ENCODE measurements at places on chromosomes 5 and 9.

GRCh38 chr9:89929673-89930480 is 325.1 kb downstream of the GADD45G start:
- no peak for DNase-seq

GRCh38 chr5:177300236-177300880 is 3.2 kb downstream of the RAB24 start:
- DNase-seq = peak; percentile 46

- no peak for DNase-seq
Observed at GRCh38 chr5:124962735-124963134, 216.3 kb upstream of the ZNF608 start.

DNA sequence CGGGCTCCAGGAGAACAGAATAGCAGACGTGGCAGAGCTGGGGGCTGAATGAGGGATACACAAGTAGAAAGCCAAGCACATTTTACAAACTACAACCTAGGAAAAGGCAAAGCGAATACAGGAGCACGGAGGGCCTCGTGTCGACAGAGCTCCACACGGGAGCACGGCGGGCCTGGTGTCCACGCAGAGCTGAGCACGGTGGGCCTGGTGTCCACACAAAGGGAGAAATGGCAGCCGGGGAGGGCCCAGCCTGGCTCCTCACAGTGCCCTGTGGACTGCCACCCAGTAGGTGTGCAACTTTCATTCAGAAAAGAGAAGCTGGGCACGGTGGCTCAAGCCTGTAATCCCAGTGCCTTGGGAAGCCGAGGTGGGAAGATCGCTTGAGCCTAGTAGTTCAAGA is 3.4 kb upstream of the INPP5E start:
- no peak for DNase-seq

- DNase-seq = no peak
Observed at GRCh38 chr9:137115394-137116026, 977 bp upstream of the DPP7 start.

GRCh38 chr5:8844847-8845246 is 701.0 kb downstream of the SEMA5A start:
- DNase-seq = no peak

- peak; percentile 42 for DNase-seq
Observed at GRCh38 chr5:157670662-157671591, at the start of gene C5orf52. Gene C5orf52 (plus strand): TSS chr5:157671533. CDS start chr5:157671615, 82 bp downstream.

DNA sequence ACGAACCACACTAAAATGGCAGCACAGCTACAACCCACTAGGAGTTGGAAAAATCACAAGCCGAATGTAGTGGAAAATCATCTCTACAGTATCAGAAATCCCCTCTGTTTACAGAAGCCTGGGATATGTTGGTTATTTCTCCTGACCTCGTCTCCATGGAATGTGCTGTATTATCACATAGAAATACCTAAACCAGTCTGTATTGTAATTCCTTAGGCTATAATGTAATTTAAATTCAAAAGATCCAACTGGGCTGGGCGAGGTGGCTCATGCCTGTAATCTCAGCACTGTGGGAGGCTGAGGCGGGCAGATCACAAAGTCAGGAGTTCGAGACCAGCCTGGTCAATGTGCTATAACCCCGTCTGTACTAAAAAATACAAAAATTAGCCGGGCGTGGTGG is 244.8 kb upstream of the MPDZ start:
- DNase-seq = no peak

DNA sequence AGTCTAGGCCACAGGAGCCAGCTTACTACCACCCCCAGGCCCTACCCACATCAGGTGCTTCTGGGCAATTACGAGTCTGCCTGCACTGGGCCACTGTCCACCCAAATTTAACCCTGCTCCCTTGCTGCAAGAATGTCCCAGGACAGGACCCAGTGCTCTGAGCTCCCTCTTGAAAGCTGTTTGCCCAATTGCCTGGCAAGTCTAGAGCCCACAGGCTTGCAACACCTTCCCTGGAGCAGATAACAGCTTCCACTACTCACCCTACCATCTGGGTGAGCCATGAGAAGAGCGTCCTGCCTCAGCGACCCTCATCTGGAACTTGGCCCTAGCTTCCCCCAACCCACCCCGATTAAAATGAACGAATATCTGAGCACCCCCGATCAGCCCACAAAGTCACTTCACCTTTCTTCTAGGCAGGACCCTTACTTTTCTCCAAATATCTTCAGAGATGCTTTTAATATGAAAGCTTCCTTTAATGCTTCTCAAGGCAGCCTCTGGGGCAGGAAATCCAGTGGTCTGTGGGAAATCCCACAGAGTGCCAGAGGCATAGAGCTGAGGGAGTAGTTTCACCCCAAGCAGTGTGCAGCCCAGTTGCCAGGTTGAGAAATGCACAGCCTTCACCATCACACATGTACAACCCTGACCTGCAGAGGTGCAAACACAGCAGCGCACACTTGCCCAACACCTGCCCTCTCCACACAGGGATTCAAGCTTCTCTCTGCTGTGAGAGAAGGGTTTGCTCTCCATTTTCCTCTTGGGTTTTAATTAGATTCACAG is 10.6 kb downstream of the ACSL6 start:
- peak; percentile 39 for DNase-seq

DNA sequence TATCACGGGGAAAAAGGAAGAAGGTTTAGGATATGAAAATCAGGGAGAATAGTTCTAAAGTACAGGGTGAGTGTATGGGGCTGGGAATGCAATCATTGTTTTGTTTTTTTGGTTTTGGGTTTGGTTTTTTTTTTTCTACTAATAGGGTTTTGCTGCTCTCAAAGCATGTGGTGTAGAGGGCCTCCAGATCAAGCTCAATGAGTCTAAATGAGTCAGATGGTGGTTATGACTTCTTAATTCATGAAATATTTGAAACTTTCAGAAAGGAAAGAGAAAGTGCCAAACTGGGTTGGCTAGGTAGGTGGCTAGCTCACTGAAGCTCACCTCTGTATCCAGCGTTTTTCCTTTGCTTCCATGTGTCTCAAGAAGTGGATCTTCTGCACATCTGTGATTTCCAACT is 10.7 kb downstream of the OR1L8 start:
- DNase-seq = no peak

- DNase-seq = no peak
Observed at GRCh38 chr5:11814373-11814772, 89.9 kb downstream of the CTNND2 start.

DNA sequence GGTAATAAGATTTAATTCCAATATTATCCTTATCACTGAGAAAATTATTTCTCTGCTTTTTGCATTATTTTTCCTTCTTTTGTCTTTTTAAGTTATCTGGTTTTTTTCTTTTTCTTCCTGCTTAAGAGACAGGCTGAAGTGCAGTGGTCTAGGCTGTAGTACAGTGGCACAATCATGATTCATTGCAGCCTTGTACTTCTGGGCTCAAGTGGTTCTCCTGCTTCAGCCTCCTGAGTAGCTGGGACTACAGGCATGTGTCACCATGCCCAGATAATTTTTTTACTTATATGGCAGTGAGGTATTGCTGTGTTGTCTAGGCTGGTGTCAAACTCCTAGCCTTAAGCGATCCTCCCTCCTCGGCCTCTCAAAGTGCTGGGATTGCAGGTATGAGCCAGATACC is 93.9 kb downstream of the SLC44A1 start:
- DNase-seq = no peak

GRCh38 chr5:57687596-57687995 is 205.0 kb upstream of the ACTBL2 start:
- no peak for DNase-seq

- DNase-seq = no peak
Observed at GRCh38 chr9:111944241-111944866, 47.7 kb downstream of the UGCG start.

DNA sequence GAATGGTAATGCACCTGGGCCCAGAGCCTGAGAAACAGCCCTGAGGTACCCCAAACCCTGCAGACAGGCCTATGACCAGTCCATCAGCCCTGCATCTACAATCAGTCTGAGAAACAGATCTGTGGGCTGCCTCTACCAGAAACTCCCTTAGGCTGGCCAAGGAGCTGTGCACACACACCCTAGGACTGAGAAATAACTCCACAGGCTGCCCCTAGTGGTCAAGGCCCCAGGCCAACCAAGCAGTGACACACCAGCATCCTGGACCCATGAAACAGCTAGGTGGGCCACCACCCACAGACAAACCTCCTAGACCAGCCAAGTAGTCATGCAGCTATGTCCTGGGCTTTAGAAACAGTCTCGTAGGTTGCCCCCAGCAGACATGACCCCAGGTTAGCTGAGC is 253.6 kb upstream of the VLDLR start:
- no peak for DNase-seq

DNA sequence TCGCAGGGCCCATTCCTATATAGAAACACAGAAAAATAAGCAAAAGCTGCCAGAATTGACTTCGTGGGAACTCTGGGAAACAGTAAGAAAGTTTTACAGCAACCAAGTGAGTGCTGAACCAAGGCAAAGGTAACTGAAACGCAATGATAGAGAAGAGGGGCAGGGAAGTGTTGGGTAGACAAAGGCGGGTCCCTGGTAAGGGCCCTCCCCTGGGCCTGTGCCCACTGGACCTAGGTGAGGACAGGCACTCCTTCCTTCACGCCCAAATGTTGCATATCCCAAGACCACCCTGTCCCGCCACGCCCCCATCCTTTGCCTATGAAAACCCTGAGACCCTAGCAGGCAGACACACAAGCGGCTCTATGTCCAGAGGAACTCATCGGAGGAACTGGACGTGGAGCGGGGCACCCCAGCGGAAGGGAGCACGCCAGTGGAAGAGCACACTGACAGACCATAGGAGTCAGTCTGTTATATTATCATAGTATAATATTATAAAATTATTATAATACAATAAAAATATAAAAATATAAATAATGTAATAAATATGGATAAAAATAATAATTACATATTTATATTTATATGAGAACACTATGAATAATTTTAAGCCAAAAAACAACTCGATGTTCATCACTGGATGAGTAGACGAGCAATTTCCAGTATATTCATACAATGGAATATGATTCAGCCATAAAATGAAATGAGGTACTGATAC is 27.9 kb downstream of the CDKN2A start:
- DNase-seq = no peak

- no peak for DNase-seq
Observed at GRCh38 chr5:50823568-50823967, 157.1 kb downstream of the PARP8 start.

GRCh38 chr9:29816954-29817703 is 2243.8 kb upstream of the C9orf72 start:
- no peak for DNase-seq

DNA sequence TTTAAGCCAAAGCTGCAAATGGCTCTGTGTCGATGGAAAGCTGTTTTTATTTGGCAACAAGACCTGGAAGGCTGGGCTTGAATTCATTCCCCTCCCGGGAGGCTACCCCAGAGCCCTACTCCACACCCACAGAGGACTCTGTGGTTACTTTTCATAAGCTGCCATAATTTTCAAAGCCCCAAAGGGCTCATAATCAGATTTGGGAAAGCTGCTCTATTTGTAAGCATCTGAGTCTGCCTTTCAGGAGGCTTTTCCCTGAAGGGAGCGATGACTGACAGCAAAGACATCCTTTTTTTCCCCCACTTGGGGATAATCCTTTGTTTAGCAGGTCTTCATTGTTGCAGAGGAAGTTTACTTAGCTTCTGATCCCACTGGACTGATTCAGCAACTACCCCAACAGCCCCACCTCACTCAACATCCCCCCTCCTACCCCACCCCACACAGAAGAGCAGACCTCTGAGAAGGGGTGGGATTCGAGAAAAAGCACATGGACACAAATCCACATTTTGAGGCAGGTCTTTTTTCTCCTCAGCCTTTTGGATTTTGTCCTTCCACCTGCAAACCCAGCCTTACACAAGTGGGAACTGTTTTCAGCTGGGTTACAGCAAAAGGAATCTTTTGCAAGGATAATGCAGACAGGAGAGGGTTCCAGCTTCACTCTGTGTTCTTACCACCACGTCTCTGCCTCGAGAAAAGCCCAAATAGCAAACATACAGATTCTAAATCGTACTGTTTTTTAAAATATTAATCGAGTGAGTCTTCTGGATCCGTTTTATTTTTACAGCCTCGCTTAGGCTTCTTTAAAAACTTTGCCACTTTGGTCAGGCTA is 244.4 kb upstream of the TUT7 start:
- no peak for DNase-seq

GRCh38 chr9:127311239-127311741 is 46.7 kb downstream of the GARNL3 start:
- peak; percentile 19 for DNase-seq

DNA sequence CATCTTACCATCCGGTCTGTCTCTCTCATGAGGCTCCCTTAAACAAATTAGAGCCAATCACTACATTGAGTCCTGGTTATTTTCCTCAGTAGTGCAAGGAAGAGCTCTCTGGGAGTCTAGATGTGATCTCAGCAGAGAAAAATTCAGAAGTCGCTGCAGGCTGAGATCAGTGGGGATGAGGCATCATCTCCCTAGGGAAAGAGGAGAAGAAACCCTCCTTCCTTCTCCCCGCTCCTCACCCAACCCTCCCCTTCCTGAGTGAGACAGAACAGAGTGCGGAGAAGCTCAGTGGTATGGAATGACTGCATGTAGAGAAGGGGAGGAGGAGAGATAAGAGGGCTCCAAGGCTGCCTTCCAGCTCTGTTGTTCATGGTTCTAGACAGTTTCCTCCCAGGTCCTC is 80.5 kb downstream of the PAPPA start:
- DNase-seq = no peak

All from activated naive CD4-positive, alpha-beta T cell treated with Interleukin-2 at 50 U/mL for 16 hours (primary cell).